ENCODE measurements at places on chromosomes 4 and X.
A peak's percentile ranks its signal among the peaks of the same experiment; 100 is the strongest.

GRCh38 chrX:129116676-129117470, 406.4 kb downstream of the SMARCA1 start:
- no peak for DNase-seq

DNA sequence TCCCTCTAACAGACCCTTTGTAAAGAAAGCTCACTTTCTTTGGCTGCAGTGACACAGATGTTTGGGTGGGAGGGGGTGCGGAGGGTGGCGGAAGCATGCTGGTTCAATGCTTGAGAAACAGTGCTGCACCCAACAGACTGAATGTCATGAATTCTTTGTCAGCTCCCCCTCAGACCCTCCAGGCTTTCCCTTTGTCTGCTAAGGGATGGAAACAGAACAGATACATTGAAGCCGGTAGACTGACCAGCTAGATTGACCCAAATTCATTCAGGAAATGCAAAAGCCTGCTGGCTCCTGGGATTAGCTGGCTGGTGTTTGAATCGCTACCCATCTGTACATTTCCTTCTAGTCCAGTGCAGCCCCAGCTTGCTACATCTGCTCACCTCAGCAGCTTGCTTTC, 90.8 kb upstream of the PAK3 start:
- DNase-seq, result no peak

DNA sequence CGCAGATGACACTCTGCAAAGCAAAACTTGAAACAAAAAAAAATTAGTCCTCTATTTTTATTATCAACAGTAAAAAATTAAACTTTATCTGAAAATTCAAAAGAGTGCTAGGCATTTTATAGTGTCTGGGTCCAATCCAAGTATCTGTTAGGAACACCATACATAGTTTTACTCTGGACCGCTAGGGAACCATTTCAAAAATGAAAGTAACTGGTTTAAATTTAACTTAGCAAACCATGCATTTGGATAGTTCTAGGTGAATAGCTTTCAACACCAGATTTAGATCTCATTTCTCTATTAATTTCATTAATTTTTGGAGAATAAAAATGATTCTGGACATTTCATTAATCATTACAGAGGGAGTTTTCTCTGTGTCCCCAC, 1.2 kb downstream of the KLKB1 start:
- no peak for DNase-seq

- DNase-seq, result no peak
Observed at GRCh38 chr4:118284169-118284568, 68.6 kb downstream of the PRSS12 start.

DNA sequence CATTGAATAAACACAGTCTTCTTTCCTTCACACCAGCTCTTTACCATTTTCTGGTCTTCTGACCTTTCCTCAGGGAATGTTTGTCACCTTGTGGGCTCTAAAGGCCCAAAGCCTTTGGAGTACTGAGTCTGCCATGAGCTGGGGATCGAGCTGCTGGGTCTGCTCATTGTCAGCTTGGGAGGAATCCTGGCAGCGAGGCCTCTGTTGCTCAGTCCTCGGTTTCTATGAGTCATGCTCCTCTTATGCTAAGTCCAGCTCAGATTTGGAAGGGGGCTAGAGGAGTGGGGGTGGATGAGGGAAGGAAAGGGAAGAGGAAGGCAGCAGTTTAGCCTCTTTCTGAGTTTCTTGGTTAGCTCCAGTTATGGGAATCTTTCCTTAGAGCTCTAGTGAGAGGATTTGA, 31.1 kb downstream of the NHSL2 start:
- DNase-seq, result no peak

DNA sequence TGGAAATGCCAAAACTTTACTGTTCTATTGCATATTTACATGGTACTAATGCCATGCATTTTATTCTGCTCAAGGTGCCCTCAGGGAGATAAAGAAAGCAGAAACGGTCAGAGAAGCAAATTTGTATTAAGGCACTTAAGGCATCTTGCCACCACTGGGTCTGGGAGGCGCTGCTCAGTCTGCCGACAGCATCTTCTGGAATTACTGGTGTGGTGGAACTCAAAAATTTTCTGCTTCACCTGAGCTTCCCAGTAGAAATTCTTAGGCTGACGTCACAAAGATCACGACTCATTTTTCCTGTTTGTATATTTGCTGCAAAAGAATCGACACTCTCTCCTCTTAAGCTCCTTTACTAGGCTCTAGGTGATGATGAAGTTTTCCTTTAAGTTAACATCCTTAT, 3.0 kb downstream of the RASSF6 start:
- no peak for DNase-seq

- DNase-seq, result no peak
Observed at GRCh38 chrX:97380200-97380599, 496.5 kb downstream of the RPA4 start.

- no peak for DNase-seq
Observed at GRCh38 chr4:3040452-3041191, 33.7 kb downstream of the HTT-AS start.

GRCh38 chr4:181536811-181537434, 706.3 kb upstream of the TENM3 start:
- DNase-seq, result no peak

DNA sequence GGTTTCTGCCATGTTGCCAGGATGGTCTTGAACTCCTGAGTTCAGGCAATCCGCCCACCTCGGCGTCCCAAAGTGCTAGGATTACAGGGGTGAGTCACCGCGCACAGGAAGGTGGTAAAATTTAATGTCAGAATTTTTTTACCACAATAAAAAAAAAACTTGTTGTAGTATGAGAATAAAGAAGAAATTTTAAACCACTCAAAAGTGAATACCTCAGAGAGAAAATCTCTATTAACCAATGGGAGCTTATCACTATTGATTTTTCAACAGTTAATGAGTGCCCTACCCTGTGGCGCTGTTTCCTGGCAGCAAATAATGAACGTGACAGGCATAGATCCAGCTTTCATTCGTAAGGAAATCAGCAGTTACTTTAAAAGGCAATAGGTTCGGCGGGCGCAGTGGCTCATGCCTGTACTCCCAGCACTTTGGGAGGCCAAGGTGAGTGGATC, 32.7 kb upstream of the SLC25A4 start:
- no peak for DNase-seq

DNA sequence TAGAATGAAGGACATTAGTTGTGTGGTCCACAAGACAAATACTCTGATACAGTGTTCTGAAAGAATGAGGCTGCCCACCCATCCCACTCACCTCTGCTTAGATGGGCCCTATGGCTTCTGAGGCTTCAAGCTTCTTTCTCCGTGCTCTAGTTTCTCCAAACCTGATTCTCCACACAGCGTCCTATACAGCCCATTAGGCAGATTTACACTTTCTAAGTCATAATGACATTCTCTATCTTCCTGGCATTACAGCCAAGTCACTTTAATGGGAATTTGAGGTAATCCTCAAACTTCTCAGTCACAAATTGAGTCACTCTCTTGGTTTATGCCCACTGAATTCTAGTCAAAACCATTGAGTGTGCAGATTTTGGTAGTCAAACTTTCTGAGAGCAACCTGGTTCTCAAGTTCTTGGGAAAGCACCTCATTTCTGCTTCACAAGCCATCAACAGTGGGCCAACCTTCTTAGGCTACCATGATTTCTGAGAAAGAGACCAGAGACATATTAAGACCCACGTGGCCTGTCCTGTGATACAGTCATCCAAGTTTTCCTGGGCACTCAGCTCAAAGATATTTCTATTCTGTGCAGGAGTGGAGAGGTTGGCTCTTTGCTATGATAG, 6.2 kb upstream of the SETD7 start:
- no peak for DNase-seq

DNA sequence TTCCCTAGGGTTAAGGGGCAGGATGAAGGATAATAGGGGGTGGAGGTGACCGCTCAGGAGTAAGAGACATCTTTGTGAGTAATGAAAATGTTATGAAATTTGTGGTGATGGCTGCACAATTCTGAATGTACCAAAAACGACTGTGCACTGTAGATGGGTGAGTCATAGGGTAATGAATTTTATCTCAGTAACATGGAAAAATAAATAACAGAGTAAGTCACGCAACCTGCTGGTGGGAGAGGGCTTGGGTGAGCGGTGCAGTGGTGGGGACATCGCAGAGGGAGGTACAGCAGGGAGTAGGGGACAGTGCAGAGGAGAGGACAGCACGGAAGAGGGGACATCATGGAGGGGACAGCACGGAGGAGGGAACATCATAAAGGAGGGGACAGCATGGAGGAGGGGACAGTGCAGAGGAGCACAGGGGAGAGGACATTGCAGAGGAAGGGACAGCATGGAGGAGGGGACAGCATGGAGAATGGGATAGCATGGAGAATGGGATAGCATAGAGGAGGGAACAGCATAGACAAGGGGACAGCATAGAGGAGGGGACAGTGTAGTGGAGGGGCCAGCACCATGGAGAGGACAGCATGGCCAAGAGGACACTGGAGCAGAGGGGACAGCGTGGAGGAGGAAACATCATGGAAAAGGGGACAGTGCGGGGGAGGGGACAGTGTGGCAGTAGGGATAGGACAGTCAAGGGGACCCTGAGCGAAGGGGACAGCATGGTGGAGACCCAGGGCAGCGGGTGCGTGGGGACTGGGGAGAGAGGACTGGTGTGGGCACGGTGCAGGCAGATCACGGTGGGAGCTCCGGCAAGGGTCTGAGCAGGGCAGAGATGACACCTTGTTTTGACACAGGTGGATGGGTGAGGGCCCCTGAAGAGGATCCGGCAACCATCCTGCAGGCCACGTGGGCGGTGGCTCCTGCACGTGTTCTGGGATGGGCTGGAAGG, 68.5 kb upstream of the MXD4 start:
- no peak for DNase-seq

DNA sequence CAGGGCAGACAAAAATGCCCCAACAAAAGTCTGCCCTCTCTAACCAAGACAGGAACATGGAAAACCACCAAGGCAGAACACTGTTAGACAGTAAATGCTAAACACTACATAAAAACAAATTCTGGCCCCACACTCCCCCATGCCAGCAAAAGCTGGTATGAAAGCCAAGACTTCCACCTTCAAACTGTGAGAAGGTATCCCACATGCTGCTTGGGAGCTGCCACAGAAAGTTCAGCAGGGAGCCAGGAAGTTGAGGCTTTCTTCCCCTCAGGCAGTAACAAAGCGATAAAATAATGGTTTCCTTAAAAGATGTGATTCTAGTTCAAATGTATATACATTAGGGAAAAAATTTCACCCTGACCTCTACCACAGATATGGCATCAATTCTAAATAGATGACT, 770.4 kb upstream of the NDST4 start:
- no peak for DNase-seq

GRCh38 chrX:85828771-85829170, 218.6 kb downstream of the CHM start:
- DNase-seq, result no peak

- no peak for DNase-seq
Observed at GRCh38 chrX:19133784-19134183, 11.5 kb upstream of the ADGRG2 start.

DNA sequence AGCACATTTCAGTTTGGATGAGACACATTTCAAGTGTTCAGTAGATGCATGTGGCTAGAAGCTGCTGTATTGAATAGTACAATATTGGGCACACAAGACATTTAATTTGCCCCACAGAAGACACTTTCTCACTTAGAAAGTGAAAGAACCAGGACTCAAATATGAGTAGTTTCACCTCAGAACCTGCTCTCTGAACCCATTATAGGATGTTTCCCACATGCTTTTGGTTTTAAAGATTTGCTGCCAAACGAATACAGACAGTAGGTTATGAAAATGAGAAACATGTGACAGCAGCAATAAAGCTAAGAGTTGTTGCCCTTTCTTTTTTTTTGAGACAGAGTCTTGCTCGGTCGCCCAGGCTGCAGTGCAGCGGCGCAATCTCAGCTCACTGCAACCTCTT, 32.3 kb downstream of the C4orf54 start:
- no peak for DNase-seq

DNA sequence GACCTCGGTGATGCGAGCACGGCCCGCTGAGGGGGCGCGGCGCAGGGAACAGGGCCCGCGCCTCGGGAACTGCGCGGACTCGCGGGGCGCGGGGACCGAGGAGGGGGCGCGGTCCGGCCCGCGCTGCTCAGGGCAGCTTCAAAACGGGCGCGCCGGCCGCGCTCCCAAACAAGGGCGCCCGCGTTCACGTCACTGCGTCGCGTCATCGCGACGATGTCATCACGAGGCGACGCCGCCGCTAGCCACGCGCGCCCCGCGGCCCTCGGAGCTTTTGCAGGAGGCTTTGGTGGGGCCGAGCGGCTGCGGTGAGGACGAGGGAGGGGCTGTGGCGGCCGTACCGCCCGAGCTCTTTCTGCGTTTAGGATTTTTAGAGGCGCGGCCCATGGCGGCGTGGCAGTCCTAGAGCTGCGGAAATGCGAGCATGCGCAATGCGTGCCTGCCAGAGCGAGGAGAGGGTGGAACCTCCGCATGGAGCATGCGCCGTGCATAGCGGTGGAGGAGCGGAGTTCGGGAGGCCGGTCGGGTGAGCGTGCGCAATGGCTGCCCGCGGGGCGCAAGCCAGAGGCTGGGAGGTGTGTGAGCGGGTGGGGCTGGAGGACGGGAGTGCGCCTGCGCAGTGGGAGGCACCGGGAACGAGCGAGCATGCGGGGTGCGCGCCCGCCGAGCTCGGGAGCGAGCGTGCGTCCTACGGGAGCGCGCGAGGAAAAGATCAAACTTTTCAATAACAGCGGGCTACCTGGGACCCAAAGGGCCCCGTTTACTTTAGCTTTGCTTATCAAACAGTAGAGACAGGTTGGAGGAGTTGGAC, at the start of gene PPP2R3B:
Gene PPP2R3B, minus strand, starts transcription at position 140 of the 808 bp plus-strand sequence. CDS start 216 bp downstream, outside the sequence.
- peak; percentile 99 for DNase-seq

DNA sequence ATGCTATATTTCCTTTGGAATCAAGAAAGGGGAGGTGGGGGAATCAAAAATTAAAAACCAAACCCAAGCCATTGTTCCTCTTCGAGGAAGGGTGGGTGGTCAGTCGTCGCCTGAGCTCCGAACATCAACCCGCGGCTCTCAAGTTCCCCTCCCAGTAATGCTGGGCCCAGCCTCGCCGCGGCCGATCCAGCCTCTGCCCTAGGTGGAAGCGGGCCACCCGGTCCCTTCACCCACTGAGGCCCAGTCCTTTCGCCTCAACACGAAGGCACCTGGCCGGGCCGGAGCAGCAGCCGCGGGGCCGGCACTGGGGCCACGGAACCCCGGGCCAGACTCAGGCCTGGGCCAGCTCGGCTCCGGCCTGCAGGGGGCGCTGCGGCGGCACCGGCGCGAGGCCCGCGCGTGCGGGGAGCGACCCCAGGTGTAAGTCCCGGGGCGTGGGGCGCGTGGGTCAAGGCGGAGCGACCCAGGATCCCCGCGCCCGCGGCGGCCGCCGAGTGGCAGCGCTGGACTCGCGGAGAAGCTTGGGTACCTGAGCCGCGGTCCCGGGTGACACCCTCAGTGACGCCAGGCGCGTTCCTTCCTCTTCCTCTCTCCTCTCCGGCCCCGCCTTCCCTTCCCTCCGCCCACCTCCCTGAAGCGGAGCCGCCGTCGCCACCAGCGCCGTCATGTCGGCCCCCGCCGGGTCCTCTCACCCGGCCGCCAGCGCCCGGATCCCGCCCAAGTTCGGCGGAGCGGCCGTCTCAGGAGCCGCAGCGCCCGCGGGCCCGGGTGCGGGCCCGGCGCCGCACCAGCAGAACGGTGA, at the start of gene SEC24B:
Gene SEC24B, plus strand, starts transcription at position 611 of the 802 bp plus-strand sequence. Its CDS starts 55 bp downstream, at position 666.
- DNase-seq, result peak; percentile 90

GRCh38 chrX:49838374-49838773, 9.3 kb downstream of the PAGE4 start:
- no peak for DNase-seq

All from T-helper 1 cell (primary cell).